Common myeloid progenitor, CD34-positive (primary cell): ENCODE measurements at places on chromosomes 4 and X.

- no peak overlapping the region for H3K27ac ChIP-seq
- peaks cover 2% of the 10 kb centered on the region for H3K36me3 ChIP-seq
- no peaks in the 10 kb centered on the region for H3K4me1 ChIP-seq
- H3K4me3 ChIP-seq = no peak overlapping the region
- DNase-seq = no peak
These were observed 34.8 kb downstream of the EGF start for GRCh38 chr4:109947457-109947856.

- H3K4me3 ChIP-seq = no peak overlapping the region
- DNase-seq = no peak
- no peak overlapping the region for H3K27ac ChIP-seq
- no peaks in the 10 kb centered on the region for H3K36me3 ChIP-seq
These were observed 53.8 kb upstream of the LSM6 start for GRCh38 chr4:146121757-146122156.

- no peaks in the 10 kb centered on the region for H3K4me1 ChIP-seq
- no peak overlapping the region for H3K27ac ChIP-seq
- H3K27me3 ChIP-seq = no peaks in the 10 kb centered on the region
- no peak overlapping the region for H3K4me3 ChIP-seq
- DNase-seq = no peak
These were observed 985.6 kb upstream of the PCDH7 start for GRCh38 chr4:29734343-29735213.

DNA sequence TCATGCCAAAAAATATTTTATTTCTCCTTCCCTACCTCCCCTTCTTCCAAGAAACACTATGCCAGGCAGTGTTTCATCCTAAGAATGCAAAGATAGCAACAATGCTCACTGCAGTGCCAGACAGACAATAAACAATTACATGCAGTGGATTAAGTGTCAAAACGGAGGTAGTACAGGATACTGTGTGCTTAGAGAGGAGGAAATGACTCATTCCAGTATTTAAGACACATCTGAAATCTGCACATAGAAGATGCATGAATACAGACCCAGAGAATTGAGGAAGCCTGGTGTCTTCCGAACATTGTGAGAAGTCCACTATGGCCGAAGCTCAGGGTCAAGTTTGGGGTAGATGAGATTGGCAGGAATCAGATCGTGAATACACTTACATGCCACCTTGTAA lies 326.4 kb downstream of the PPP3CA start:
- peaks cover 2% of the 10 kb centered on the region for H3K36me3 ChIP-seq
- no peak overlapping the region for H3K4me3 ChIP-seq
- no peaks in the 10 kb centered on the region for H3K27me3 ChIP-seq
- no peak overlapping the region for H3K27ac ChIP-seq
- peak; percentile 25 for DNase-seq

GRCh38 chrX:136203951-136204350 lies 47.2 kb downstream of the MAP7D3 start:
- peak; percentile 44 for DNase-seq
- H3K27me3 ChIP-seq = no peaks in the 10 kb centered on the region
- H3K4me3 ChIP-seq = no peak overlapping the region
- no peaks in the 10 kb centered on the region for H3K4me1 ChIP-seq

DNA sequence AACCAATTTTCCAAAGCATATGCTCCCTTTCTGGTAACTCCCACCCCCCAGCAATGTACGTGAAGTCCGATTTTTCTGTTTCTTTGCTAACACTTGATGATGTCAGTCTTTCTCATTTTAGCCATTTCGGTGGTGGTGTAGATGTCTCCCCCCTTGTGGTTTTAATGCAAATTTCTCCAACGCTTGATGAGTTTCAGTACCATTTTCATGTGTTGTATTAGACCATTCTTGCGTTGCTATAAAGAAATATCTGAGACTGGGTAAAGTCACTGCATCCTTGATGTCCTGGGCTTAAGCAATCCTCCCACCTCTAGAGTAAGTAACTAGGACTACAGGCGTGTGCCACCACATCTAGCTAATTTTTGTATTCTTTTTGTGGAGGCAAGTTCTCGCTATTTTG lies 148.4 kb upstream of the VCX3A start:
- no peaks in the 10 kb centered on the region for H3K27me3 ChIP-seq
- no peaks in the 10 kb centered on the region for H3K4me1 ChIP-seq
- no peak for DNase-seq

- H3K4me3 ChIP-seq = no peak overlapping the region
- H3K4me1 ChIP-seq = peaks cover 5% of the 10 kb centered on the region
- H3K27ac ChIP-seq = no peak overlapping the region
These were observed 21.5 kb downstream of the TNIP2 start for GRCh38 chr4:2734612-2735011.

GRCh38 chr4:27217261-27217769 lies 356.7 kb downstream of the STIM2 start:
- no peaks in the 10 kb centered on the region for H3K36me3 ChIP-seq
- H3K27ac ChIP-seq = no peak overlapping the region
- no peak overlapping the region for H3K4me3 ChIP-seq
- DNase-seq = no peak

DNA sequence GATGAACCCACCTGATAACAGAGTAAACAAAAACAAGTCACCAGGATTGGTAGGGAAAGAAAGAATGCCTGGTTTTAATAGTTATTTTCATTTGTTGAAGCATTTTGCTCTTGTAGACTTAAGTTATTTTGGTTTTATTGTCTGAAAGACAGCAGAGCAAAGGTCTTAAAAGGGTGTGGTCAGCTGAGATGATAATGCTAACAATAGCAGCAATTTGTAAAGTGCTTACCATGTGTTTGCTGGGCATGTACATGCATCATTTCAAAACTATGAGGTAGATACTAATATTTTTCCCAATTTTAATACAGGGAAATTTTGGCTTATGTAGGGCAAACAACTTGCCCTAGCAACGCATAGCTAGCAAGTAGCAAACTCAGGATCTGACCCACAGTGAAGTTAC lies 46.8 kb upstream of the SLC10A4 start:
- H3K4me1 ChIP-seq = no peaks in the 10 kb centered on the region
- H3K27ac ChIP-seq = no peak overlapping the region
- H3K27me3 ChIP-seq = no peaks in the 10 kb centered on the region
- DNase-seq = no peak

DNA sequence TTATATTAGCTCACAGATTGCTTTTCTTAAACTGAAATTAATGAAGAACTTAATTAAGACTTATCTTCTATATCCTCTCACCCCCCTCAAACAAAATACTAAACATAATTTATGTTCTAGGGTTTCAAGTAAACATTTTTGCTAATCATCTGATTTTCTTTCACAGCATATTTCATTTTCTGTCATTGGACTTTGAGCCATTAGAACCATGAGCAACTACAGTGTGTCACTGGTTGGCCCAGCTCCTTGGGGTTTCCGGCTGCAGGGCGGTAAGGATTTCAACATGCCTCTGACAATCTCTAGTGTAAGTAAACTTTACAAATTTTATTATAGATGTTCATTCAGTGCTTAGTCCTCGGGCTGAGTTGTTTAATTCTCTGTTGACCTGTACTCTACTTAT lies 3.3 kb downstream of the PDLIM5 start:
- H3K27me3 ChIP-seq = no peaks in the 10 kb centered on the region
- H3K36me3 ChIP-seq = peaks cover 2% of the 10 kb centered on the region
- H3K4me3 ChIP-seq = no peak overlapping the region
- peaks cover 11% of the 10 kb centered on the region for H3K4me1 ChIP-seq
- no peak overlapping the region for H3K27ac ChIP-seq

- H3K27ac ChIP-seq = no peak overlapping the region
- H3K4me1 ChIP-seq = no peaks in the 10 kb centered on the region
- no peak overlapping the region for H3K4me3 ChIP-seq
- no peak for DNase-seq
These were observed 29.8 kb upstream of the IL13RA2 start for GRCh38 chrX:115047181-115047580.

- no peaks in the 10 kb centered on the region for H3K27me3 ChIP-seq
- no peak overlapping the region for H3K4me3 ChIP-seq
- DNase-seq = no peak
- peaks cover 41% of the 10 kb centered on the region for H3K36me3 ChIP-seq
- H3K4me1 ChIP-seq = peaks cover 3% of the 10 kb centered on the region
These were observed 28.9 kb downstream of the NSD2 start for GRCh38 chr4:1900087-1900433.

- H3K4me1 ChIP-seq = no peaks in the 10 kb centered on the region
- no peak overlapping the region for H3K4me3 ChIP-seq
- no peaks in the 10 kb centered on the region for H3K27me3 ChIP-seq
These were observed 247.4 kb downstream of the ADGRA3 start for GRCh38 chr4:22268350-22269025.

GRCh38 chrX:77444075-77444474 lies 3.1 kb upstream of the FGF16 start:
- no peaks in the 10 kb centered on the region for H3K27me3 ChIP-seq
- H3K27ac ChIP-seq = peak overlapping the region; percentile 14
- peaks cover 35% of the 10 kb centered on the region for H3K4me1 ChIP-seq
- no peak for DNase-seq

GRCh38 chrX:71095033-71095432 lies 618 bp upstream of the FOXO4 start:
- peaks cover 3% of the 10 kb centered on the region for H3K27me3 ChIP-seq
- no peak for DNase-seq
- peak overlapping the region; percentile 79 for H3K4me3 ChIP-seq
- no peak overlapping the region for H3K27ac ChIP-seq
- no peaks in the 10 kb centered on the region for H3K36me3 ChIP-seq

DNA sequence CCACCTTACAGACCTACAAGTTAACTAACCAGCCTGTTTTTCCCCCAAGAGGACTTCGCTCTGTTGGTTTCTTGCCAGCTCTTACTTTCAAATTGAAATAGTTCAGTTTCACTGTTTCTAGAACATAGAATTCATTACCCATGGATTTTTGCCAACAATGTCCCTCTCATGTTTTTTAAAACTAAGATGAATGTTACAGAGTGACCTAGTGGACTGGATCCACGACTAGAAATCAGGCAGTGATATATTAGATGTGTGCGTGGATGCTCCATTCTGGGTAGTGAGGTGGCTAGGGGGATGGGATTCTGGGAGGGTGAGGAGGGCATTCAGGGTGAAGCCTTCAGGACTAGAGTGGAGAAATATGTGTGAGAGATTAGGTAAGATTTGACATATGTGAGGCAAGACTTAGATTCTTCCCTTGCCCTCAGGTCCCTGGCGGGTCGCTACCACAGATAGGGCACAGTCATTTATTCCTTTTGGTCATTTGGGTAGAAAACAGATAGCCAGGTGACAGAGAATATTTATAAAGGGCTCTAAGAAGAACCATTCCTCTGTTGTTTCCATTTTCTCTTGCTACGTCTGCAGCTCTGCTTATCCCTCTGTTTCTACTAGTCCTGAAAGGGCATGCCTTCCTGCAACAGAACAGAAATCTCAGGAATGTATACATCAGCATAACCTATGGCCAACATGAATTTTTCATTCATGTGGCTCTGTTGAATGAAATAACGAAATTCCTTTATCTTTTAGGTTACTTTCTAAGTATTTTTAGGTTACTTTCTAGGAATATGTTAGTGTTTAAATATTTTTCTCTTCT lies 15.4 kb upstream of the JADE1 start:
- H3K4me1 ChIP-seq = no peaks in the 10 kb centered on the region
- H3K27ac ChIP-seq = no peak overlapping the region
- DNase-seq = no peak

DNA sequence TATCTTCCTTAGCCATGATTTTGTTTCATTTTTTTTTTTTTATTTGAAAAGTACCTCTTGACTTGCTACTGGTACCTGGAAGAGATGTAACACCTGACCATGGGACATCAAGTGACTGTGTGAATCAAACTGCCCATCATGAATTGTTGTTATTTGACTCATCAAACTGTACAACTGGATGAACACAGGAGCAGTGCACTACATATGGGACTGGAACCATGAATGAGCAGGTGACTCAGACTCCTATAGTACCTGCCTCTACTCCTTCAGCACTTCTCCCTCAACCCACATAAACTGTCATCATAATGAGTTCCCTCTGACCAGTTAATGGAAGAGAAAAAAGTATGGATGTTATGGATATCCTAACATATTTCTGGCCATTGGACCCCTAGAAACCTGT lies 15.9 kb upstream of the UBE2D3 start:
- no peak overlapping the region for H3K27ac ChIP-seq
- H3K4me1 ChIP-seq = no peaks in the 10 kb centered on the region
- H3K4me3 ChIP-seq = no peak overlapping the region
- no peaks in the 10 kb centered on the region for H3K27me3 ChIP-seq

GRCh38 chr4:42928582-42928981 lies 36.1 kb downstream of the GRXCR1 start:
- no peak for DNase-seq
- H3K4me3 ChIP-seq = no peak overlapping the region
- H3K36me3 ChIP-seq = no peaks in the 10 kb centered on the region
- no peak overlapping the region for H3K27ac ChIP-seq

- H3K27me3 ChIP-seq = no peaks in the 10 kb centered on the region
- H3K36me3 ChIP-seq = peaks cover 6% of the 10 kb centered on the region
- no peak overlapping the region for H3K4me3 ChIP-seq
- no peak overlapping the region for H3K27ac ChIP-seq
- H3K4me1 ChIP-seq = no peaks in the 10 kb centered on the region
These were observed 116.1 kb downstream of the AMMECR1 start for GRCh38 chrX:110201799-110202198.

GRCh38 chr4:29708473-29708872 lies 1011.7 kb upstream of the PCDH7 start:
- no peak overlapping the region for H3K27ac ChIP-seq
- H3K4me1 ChIP-seq = no peaks in the 10 kb centered on the region
- H3K4me3 ChIP-seq = no peak overlapping the region
- H3K27me3 ChIP-seq = no peaks in the 10 kb centered on the region

DNA sequence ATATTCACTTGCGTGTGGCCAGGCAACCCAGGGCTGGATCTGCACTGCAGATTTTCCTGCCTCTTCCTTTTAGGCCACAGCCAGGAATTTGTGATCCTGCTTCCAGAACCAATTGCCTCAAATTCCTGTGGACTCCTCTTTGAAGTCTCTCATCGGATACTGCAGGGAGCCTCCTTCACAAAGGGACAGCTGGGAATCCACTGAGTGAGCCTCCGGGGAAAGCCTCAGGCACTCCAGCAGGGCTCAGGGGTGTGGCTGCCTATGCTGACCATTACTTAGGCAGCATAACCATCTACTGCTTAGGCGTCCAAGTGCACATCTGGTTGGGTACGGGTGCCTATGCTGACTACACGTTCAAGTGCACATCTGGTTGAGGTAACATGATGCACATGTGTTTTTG lies 321.5 kb downstream of the NLGN4X start:
- no peak for DNase-seq
- no peak overlapping the region for H3K4me3 ChIP-seq
- H3K36me3 ChIP-seq = no peaks in the 10 kb centered on the region
- H3K27ac ChIP-seq = no peak overlapping the region

DNA sequence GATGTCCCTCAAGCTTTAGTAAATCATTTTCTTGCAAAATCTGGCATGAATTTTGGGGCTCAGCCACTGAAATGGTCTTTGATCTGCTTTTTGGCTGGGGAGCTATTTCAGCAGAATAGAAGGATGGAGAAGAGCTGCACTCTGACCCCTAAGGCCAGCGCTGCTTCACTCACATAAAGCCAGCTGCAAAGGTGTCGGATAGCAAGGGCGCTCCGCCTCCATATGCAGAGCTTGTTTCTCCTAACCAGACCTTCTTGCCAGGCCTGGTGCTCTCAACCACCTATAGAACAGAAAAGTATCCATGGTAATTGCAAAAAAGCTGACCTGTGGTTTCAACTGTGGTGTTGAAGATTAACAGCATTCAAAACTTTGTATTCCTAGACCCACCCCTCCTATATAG lies 24.1 kb upstream of the COQ2 start:
- no peak for DNase-seq
- H3K4me3 ChIP-seq = no peak overlapping the region
- no peak overlapping the region for H3K27ac ChIP-seq
- H3K4me1 ChIP-seq = no peaks in the 10 kb centered on the region
